Hair follicle dermal papilla cell (primary cell): ENCODE measurements at places on chromosomes 13 and 19. TPM values are rescaled to one million over a fixed set of nuclear protein-coding genes. Genes with fewer than 3 reads are reported as not detected.

Gene SGCG
- 0.32 and 0.36 TPM in 2 replicates for total RNA-seq

Gene ARHGAP45
- 0.65 and 1.5 TPM in 2 replicates for total RNA-seq

Gene APOC4
- not detected in 2 replicates for total RNA-seq

Gene OR7C1
- total RNA-seq = not detected in 2 replicates

Gene EXOC3L2
- not detected in 2 replicates for total RNA-seq

Gene VSTM2B
- not detected in 2 replicates for total RNA-seq

Gene EDNRB
- total RNA-seq = 0.97 and 2.4 TPM in 2 replicates

Gene BORA
- 3.6 and 6.0 TPM in 2 replicates for total RNA-seq

Gene LHFPL6
- total RNA-seq = 89.6 and 90.5 TPM in 2 replicates

Gene BRSK1
- 4.9 and 5.1 TPM in 2 replicates for total RNA-seq

Gene FKBP8
- total RNA-seq = 350 and 428 TPM in 2 replicates

Gene LMTK3
- under 0.01 and 0.36 TPM in 2 replicates for total RNA-seq

Gene PROZ
- not detected in 2 replicates for total RNA-seq

Gene C19orf81
- total RNA-seq = 0.49 TPM in 1 of 2 replicates, not detected in the other

Gene AMER2
- total RNA-seq = not detected in 2 replicates

Gene PGLYRP1
- not detected in 2 replicates for total RNA-seq

Gene ERICH4
- not detected in 2 replicates for total RNA-seq

Gene PRODH2
- total RNA-seq = not detected in 2 replicates

Gene LGALS7B
- total RNA-seq = 0.97 TPM in 1 of 2 replicates, not detected in the other

Gene TUBB4A
- total RNA-seq = not detected in 2 replicates

Gene GARIN5B
- total RNA-seq = not detected in 2 replicates

Gene ATCAY
- not detected in 2 replicates for total RNA-seq

Gene CEACAM4
- not detected in 2 replicates for total RNA-seq

Gene KIR2DL3
- not detected in 2 replicates for total RNA-seq

Gene FAM216B
- not detected in 2 replicates for total RNA-seq

Gene DAND5
- total RNA-seq = 0.65 and 0.85 TPM in 2 replicates

Gene ADGRE3
- total RNA-seq = not detected in 2 replicates

Gene SPACA4
- not detected in 2 replicates for total RNA-seq

Gene C19orf85
- total RNA-seq = not detected in 2 replicates

Gene B3GLCT
- total RNA-seq = 11.7 and 13.5 TPM in 2 replicates

Gene AXL
- total RNA-seq = 361 and 371 TPM in 2 replicates

Gene SIGLEC11
- not detected in 2 replicates for total RNA-seq

Gene ZNF93
- 10.2 and 17.2 TPM in 2 replicates for total RNA-seq

Gene F2RL3
- 0.12 TPM in 1 of 2 replicates, not detected in the other for total RNA-seq

Gene SMIM24
- total RNA-seq = not detected in 2 replicates

Gene FGF14
- total RNA-seq = under 0.01 and 0.32 TPM in 2 replicates

Gene MCEMP1
- not detected in 2 replicates for total RNA-seq

Gene CLEC11A
- total RNA-seq = 56.5 and 68.2 TPM in 2 replicates

Gene SPC24
- total RNA-seq = 4.2 and 9.0 TPM in 2 replicates

Gene FBXO17
- total RNA-seq = 28.4 and 34.6 TPM in 2 replicates

Gene PGLYRP2
- not detected in 2 replicates for total RNA-seq
